LHCN-M2 (cell line): ENCODE measurements at places on chromosomes 13 and 19.

- DNase-seq, result peak; percentile 96
These were observed 111.8 kb downstream of the SACS start for GRCh38 chr13:23321535-23322241.

GRCh38 chr13:110248449-110249143 is 58.4 kb downstream of the COL4A1 start:
- no peak for DNase-seq

GRCh38 chr19:39032063-39032918 is at the start of gene FBXO27:
Gene FBXO27 (minus strand): TSS chr19:39032549. CDS start chr19:39032227, 322 bp downstream.
- no peak for DNase-seq

DNA sequence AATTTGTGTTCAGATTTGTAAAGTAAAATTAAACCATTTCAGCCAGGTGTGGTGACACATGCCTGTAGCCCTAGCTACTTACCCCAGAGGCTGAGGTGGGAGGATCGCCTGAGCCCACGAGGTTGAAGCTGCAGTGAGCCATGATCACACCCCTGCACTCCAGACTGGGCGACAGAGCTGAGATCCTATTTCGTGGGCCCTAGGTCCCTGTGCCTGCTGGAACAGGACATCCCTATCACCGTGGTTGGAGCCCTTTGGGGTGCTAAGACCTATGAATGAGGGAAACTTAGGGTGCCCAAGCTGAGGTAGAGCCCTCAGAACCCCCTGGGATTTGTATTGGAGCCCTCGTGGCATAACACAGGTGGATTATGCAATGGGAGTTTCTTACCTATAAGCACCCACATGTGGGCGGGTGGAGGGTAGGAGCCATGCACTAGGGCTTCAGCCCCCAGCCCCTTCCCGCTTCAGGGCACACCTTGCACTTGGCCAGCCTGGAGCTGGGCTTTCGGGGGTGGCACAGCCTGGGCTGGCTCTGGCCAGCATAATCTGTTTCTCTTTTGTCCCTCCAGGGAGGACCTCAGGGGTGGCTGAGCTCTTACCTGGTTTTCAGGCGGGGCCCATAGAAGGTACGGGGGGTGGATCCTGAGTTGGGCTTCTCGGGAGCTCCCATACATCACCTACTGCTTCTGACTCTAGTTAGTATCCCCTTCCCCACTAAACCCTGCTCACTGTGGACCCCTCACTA is 7.2 kb upstream of the USF2 start:
- DNase-seq, result no peak

DNA sequence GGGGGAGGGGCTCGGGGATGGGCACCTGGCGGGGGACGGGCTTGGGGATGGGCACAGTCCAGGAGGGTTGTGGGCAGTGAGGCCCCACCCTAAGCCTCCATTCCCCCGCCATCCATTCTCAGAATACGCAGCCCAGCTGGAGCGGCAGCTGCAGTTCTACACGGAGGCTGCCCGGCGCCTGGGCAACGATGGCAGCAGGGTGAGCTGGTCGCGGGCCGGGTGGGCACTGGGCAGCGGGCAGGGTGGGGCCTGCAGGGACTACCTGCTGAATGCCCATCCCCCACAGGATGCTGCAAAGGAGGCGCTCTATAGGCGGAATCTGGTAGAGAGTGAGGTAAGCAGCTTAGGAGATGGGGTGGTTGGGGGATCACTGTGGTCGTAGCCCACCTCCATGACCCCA is 8.3 kb downstream of the PODNL1 start:
- DNase-seq, result no peak

- no peak for DNase-seq
These were observed 917.4 kb upstream of the MIR17HG start for GRCh38 chr13:90430127-90430526.
